ENCODE measurements at places on chromosomes 12 and 14.
A peak's percentile ranks its signal among the peaks of the same experiment; 100 is the strongest.

- no peak for DNase-seq
These were observed 39.0 kb downstream of the RNF34 start for GRCh38 chr12:121438905-121439304.

GRCh38 chr14:94464290-94464689, 11.7 kb upstream of the SERPINA11 start:
- DNase-seq = no peak

DNA sequence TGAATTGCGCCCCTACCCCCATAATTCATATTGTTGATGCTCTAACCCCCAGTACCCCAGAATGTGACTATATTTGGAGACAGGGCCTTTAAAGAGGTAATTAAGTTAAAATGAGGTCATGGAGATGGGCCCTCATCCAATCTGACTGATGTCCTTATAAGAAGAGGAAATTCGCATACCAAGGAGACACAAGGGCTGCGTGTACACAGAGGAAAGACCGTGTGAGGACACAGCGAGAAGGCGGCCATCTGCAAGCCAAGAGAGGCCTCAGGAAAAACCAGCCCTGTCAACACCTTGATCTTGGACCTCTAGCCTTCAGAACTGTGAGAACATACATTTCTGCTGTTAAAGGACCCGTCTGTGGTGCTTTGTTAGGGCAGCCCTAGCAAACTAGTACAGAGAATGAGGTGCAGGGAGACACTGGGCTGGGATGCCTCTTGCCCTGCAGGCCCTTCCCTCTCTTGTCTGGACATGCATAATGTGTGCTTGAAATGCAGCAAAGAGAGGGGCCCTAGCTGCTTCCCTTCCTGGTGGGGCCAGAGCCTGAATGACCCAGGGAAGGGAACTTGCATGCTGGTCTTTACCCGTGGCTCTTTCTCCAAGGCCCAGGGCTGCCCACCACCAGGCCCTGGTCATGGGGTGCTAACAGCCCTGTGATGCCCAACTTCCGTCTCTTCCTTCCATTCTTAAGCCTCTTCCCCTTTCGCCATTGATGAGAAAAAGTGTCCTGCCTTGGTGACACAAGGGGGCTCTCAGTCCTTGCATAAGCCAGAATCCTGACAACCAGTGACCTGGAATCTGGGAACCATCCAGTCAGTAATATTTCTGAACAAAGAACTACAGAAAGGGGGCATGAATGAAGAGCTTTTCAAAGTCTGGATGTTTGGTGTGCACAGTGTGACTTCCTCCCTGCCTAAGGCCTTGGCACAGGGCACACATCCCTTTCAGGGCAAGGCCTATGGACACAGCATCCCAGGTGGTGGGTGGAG, 50.0 kb upstream of the GPATCH2L start:
- no peak for DNase-seq

GRCh38 chr12:66365718-66366490, 63.6 kb downstream of the HELB start:
- no peak for DNase-seq

DNA sequence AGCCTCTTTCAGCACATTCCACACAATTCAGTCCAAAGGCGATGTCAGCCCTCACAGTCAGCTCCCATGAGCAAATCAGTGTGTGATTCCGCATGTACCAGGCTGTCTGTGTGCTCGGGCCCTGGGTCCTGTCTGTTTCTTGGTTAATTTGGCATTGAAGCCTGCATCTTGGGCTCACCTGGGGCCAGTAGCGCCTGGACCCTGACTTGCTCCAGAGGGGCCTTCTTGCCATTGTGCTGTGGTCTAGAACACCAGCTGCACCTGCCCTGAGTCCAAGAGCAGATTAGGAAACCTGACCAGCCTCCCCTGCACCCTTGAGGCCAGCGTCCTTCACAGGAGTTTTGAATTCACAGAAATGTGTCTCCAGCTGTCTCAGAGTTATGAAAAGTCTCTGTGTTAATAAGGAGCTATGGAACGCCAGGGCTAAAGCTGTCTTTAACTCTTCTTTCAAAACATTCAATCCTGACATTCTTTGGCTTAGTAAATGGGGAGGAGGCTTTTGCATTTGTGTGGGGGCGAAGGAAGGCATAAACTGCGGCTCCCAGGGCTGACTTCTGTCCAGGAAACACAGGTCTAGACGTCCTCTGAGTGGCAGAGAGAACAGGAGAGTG, 102.2 kb downstream of the ARF6 start:
- DNase-seq = no peak

DNA sequence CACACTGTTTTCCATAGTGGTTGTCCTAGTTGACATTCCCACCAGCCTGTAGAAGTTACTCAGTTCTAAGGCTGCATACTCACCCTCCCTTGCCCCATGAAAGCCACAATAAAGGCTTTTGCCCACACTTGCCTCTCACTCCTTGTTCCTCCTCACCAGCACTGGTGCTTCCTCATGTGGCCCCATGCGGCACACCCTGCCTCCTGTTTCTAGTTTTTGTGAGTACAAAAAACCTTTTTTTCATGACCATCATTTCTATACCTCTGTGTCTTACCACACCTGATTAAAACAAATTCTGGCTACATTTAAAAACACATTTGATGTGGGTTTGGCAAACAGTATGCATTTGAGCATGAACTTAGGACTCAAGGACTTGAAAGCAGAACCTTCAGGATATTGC, 40.7 kb upstream of the RIN3 start:
- DNase-seq = no peak

GRCh38 chr12:95474660-95474958, 657 bp downstream of the METAP2 start:
- DNase-seq = peak; percentile 9
